Activated CD4-positive, alpha-beta T cell treated with anti-CD3 and anti-CD28 coated beads, Interleukin-2, amount 50 U/mL, for 1 hour (primary cell): ENCODE measurements at places on chromosomes 12 and 14.

- no peak for DNase-seq
Observed at GRCh38 chr12:121794534-121795033, 1.1 kb upstream of the RHOF start.

GRCh38 chr14:51360592-51360991 lies 120.5 kb downstream of the TMX1 start:
- no peak for DNase-seq

DNA sequence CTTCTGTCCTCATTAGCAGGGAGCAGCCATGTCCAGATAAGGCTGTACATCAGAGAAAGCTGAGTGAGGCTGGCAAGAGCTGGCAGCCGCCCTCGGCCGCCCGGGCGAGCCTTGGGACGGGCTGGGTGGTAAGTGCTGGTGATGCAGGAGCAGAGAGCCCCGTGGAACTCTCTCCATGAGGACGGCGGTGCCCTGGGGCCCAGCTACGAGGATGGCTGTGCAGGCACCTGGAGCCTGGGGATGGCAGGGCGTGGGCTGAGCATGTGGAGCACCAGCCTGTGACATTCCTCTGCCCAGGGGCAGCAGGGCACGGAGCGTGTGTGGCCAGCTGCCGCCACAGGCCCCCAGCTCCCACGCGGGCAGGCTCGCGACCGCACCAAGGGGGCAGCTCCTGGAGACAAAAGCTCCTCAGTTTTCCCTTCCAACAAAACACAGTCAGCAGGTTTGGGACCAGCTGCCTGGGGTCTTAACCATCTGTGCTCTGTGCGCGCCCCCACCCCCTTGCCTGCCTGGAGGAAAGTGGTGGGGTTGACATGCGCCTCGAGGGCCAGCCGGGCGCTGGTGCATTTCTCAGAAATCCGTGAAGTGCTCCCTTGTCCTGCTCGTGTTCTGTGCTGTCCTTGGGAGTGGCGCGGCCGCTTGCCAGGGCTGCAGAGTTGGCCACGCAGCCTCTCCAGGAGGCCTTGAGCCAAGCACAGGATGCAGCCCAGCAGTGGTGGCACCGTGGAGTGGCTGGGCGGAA lies 21.4 kb downstream of the PACS2 start:
- no peak for DNase-seq

GRCh38 chr12:46603776-46604456 lies 221.9 kb downstream of the SLC38A4 start:
- DNase-seq: no peak

- no peak for DNase-seq
Observed at GRCh38 chr12:100020370-100020769, 35.6 kb upstream of the ANKS1B start.

GRCh38 chr14:102362084-102362483 lies 606 bp downstream of the CINP start:
- DNase-seq: peak; percentile 6

DNA sequence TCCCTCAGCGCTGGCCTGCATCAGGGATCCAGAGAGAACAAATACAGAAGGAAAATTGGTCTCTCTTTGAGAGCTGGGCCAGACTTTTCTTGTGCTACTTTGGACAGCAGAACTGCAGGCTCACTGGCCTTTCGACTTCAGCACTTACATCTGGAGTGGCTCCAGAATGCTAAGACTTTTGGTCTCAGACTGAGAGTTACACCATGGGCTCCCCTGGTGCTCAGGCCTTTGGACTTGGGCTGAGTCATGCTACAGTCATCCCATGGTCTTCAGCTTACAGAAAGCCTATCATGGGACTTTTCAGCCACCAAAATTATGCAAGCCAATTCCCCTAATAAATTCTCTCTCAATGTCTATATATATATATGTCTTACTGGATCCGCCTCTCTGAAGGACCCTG lies 9.0 kb upstream of the CD163 start:
- no peak for DNase-seq

DNA sequence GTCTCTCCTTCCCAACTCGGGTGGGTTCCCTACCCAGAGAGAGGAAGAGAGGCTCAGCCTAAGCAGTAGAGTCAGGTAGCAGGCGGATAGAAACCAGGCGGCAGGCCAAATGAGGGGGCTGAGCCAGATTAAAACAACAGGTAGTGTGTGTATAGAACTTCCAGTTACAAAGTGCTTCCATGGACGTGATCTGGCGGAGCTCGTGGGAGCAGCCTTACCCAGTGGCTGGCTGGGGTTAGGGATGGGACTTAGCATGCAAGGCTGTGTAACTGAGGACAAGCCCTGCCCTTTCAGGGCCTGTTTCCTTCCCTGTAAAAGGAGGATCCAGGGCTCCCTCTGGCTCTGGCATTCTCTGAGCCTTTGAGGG lies 8.3 kb downstream of the KRT80 start:
- no peak for DNase-seq

- DNase-seq: no peak
Observed at GRCh38 chr12:15996948-15997347, 85.8 kb downstream of the DERA start.

DNA sequence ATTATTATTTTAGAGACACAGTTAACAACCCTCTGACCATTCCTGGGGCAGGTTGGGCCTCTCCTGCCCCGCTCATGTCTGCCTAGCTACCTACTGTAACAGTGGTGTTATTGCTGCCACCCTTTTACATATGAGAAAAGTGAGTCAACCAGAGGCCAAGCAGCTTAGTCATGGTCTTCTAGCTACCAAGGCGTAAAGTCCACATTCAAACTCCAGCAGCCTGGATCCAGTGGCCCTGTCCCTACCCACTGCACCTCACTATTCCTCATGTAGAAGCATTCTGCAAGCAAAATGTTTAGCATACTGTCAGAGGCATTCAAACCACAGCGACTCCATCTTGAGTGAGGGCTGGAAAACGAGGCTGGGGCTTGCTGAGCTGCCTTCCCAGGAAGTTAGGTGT lies 95.8 kb downstream of the SLC15A4 start:
- DNase-seq: no peak

GRCh38 chr12:15720295-15720694 lies 68.9 kb downstream of the EPS8 start:
- no peak for DNase-seq

DNA sequence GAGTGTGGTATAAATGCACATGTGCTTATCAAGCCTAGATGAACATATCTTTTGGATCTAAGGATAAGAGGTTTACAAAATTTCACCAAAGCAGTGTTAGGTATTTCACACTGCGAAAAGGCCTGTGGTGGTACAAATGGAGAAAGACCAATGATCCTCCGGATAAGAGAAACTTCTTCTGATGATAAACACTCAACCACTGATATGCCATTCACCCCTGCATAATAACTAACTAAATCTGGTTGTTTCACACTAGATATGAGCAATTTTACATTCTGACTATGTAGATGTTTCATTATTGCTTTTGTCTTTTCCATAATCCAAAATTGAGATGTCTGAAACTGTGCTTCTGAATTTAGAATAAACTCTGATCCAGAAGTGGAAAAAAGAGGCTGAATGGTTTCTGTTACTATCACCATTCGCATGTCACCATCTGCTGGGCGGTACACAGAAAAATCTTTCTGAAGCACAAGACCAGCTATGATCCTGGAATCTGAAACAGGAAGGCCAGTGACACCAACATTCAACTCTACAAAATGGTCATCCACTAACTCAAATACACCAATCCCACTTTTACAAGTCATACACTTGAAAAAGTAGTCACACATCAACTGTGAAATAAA lies 1.3 kb downstream of the BBS10 start:
- DNase-seq: no peak

- DNase-seq: no peak
Observed at GRCh38 chr14:37195327-37195726, 2.4 kb upstream of the MIPOL1 start.

- DNase-seq: no peak
Observed at GRCh38 chr14:61160798-61161197, 120.3 kb downstream of the TMEM30B start.

- DNase-seq: no peak
Observed at GRCh38 chr12:106051853-106052531, 86.8 kb downstream of the NUAK1 start.

DNA sequence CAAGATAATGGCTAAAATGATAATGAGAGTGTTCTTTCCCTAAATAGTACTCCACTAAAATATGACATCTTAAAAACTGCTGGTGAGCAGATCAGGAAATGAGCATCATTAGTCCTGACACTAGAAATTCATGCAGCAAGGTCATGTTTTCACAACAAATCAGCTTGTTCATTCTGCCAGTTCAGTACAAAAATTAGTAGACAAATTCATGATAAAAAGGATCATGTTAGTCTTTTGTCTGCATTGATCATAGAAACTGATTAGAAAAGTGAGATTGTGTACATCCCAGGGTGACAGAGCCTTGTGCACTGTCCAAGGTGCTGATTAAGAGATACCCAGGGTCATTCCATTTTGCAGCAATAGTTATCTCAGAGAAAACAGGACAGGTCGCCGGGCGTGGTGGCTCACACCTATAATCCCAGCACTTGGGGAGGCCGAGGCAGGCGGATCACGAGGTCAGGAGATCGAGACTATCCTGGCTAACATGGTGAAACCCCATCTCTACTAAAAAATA lies 163.6 kb downstream of the RIMBP2 start:
- DNase-seq: no peak

DNA sequence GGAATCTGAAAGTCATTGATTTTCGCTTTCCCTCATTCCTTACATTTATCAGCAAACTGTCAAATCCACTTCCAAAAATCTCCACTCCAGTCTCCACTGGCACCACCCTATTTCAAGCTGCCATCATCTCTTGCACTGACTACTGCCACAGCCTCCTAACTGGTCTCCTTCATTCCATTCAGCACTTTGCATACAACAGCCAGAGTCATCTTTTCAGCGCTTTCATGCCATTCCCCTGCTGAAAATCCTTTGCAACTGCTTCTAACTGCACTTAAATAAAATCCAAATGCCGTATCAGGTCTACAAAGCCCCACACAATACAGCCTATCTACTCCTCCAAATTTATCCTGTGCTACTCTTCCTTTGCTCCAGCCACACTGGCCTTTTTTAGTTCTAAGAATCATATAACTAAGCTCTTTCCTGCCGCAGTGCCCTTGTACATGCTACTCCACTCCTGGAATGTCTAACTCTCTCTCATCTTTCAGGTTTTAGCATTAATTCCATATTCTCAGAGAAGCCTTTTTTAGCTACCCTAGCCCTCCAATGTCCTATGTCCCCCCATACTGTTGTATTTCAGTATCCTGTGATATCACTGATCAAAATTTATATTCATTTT lies 21.6 kb downstream of the FERMT2 start:
- no peak for DNase-seq

DNA sequence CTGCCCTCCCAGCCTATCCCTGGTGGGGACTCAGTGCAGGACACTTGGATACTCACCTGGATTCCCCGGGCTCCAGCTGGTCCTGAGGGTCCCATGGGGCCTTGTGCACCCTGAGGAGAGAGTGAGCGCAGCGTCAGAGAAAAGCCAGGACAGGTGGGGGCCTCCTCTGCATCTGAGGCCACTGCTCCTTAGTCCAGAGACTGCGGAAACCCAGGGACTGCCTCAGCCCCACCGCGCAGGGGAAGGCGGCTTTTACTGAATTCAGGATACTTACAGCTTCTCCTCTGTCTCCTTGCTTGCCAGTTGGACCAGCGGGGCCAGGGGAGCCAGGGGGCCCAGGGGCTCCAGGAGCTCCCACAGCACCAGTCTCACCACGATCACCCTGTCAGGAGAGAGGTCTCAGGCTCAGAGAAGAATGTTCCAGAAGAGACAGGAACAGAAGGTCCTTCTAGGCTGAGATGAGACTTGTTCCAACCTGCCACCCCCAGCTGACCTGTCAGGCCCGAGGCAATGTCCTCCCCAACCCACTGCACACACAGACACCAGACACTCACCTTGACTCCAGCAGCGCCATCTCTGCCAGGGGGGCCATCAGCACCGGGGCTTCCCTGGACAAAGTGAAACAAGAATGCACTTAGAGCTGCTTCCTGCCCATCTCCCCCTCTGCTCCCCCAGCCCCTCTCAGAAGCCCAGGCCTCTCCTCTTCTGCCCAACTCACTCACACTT lies 13.8 kb downstream of the TMEM106C start:
- no peak for DNase-seq

DNA sequence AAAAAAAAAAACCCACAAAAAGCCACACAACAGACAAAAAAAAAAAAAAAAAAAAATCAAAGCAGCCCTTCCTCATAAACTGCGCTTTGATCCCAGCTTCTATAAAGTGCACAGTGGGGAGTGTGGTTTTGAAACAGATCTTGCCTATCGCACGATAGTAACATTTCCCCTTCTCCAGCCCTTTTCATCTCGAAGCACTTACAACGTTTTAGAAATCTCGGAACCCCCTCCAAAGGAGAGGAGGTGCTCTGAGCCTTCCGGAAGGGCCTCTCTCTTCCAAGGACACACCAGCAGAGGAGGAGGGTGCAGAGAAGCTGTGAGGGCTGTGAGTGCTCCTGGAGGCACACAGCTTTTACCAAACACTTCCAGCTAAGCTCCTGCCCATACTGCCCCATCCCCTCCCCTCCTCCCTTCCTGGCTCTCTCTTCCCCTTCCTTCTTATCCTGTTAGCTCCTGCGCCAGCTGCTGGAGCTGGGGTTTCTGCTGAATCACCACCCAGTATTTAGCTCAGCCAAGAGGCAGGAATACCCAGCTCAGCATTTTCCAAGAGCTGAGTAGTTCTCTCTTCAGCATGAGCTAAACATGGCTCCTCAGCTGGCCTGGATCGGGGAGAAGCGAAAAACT lies 28.4 kb downstream of the SLC7A8 start:
- no peak for DNase-seq

- no peak for DNase-seq
Observed at GRCh38 chr12:58596381-58596780, 323.9 kb downstream of the LRIG3 start.

DNA sequence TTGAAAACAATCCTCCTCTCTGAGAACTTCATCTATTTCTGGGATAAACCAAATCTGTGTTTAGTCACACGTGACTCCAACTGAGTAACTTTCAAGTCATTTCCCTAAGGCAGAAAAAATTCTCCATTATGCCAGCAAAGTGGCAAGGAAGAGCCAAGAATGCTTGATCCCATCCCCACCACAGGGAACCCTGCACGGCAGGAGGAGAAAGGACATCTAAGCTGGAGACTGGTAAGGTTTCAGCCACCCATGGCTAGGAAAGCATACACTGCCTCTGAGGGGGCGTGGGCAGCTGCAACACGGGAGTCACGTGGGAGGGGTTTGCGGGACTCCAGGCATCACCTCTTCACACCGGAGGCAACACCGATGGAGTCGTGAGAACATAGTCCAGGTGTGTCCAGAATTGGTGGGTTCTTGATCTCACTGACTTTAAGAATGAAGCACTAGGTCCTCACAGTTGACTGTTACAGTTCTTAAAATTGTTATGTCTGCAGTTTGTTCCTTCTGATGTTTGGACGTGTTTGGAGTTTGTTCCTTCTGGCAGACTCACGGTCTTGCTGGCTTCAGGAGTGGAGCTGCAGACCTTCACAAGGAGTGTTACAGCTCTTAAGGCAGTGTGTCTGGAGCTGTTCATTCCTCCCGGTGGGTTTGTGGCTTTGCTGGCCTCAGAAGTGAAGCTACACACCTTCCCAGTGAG lies 2.7 kb upstream of the SIVA1 start:
- no peak for DNase-seq
